ENCODE measurements at places on chromosomes 11 and 22.

- no peak for DNase-seq
These were observed 38.3 kb upstream of the NFAM1 start for GRCh38 chr22:42470366-42471082.

DNA sequence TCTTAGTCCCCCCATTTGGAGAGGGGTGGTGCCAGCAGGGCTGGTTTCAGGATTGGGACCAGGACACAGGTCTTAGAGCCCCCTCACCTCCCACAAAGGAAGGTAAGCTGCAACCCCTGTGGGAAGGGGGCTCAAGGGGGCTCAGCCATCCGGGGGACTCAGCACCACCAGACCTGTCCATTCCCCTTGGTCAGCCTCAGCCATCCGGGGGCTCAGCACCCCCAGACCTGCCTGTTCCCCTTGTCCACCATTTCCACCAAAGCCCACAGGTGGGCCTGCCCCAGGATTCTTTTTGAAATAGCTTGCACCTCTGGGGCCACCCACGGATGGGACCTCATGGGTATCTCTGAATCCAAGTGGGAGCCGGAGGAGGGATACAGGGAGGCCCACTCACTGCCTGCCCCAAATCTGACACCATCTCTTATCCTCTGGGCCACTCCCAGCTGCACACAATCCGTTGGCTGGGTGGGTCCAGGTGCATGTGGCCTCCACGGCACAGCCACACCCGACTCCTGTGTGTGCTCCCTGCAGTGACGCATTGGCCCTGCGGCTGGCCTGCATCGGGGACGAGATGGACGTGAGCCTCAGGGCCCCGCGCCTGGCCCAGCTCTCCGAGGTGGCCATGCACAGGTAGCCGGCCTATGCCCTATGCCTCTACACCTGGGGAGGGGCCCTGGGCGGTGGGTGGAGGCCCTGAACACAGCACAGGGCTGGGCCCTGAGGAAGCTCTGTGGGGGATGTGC, 15.9 kb downstream of the MCAT start:
- no peak for DNase-seq

DNA sequence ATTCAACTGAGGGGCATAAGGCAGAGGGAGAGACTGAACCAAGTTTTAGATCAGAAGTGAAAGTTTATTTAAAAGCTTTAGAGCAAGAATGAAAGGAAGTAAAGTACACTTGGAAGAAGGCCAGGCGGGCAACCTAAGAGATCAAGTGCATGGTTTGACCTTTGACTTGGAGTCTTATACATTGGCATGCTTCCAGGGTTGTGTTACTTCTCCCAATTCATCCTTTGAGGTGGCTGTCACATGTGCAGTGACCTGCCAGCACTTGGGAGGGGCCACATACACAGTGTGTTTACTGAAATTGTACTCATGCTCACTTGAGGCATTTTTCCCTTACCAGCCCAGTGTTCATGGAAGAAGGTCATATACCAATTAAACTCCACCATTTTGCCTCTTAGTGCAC, 30.4 kb downstream of the CYP2R1 start:
- no peak for DNase-seq

GRCh38 chr11:110160016-110160415, 66.8 kb downstream of the ZC3H12C start:
- no peak for DNase-seq

- peak; percentile 37 for DNase-seq
These were observed 4.5 kb downstream of the LMNTD2 start for GRCh38 chr11:555780-556661.

DNA sequence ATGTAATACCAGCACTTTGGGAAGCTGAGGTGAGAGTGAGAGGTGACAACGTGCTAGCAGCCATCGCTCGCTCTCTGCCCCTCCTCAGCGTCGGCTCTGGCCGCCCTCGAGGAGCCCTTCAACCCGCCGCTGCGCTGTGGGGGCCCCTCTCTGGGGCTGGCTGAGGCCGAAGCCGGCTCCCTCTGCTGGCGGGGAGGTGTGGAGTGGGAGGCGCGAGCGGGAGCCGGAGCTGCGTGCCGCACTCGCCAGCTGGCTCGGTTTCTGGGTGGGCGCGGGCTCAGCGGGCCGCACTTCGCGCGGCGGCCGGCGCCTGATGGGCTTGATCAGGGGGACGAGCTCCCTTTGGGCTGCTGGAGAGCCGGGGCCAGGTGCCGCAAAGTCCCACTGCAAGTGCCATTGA, 98.9 kb upstream of the UBASH3B start:
- peak; percentile 18 for DNase-seq

DNA sequence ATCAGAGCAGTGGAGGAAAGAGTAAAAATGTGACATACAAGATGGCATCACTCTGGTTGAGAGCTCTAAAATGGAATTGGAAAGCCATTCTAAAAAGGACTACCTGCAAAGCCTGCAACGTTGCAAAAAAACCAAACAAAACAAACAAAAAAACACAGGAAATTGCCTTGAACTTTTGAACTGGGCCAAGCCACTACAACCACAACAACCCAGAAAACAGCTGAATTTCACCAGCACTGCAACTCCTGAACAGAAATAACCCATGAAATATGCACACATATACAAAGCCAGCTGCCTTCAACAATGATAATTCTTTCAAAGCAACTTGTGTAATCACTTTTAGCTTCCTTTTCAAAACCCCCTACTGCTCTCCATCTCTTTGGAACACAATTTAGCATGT, 326.6 kb upstream of the LRRC4C start:
- DNase-seq: no peak

DNA sequence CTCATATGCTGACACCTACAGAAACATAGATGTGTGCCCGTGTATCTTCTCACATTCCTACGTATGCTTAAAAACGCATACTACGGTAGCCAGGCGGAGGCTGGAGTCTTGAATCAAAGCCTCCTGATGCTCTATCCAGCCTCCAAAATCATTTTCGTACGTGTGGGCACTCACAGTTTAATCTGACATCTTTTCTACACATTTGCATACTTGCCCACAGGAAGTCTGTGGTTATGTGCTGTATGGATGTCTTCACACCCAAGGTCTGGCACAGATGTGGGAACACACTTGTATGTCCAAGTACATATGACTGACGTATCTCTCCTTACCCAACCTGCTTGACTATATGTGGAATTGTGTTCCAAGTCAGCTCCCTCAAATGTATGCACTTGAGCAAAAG, 561.8 kb upstream of the CADM1 start:
- no peak for DNase-seq

DNA sequence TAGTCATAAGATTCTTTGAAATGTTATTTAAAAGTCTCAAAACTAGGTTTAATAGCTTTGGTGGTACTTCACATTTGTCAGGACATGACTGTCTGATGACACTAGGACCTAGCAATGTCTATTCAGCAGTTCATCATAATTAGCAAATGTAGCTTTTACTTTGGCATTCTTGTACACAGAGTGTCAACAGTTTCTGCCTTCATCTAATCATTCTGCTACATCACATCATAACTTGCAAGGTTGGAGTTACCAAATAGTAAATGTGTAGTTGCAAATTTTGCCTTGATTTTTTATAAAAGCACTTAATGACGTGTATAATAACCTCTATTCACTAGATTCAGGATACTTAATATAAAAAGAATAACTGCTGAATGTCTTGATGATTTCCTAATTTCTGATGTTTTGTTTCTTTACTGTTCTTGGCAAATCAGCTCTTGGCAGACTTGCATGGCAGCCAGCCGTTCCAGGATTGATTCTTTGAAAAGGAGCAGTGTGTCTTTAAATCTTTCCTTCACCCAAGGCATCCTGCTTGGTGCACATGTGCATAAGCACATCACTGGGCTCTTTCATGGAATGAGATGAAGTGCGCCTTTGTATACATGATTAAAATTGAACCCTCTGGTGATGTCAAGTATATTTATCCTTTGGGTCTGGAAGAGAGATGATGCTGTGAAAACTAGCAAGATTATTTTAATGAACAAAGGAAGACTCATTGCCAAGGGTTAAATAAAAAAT, 12.2 kb downstream of the FBXO7 start:
- DNase-seq: no peak

- DNase-seq: no peak
These were observed 20.9 kb upstream of the MPPED1 start for GRCh38 chr22:43390872-43391271.

DNA sequence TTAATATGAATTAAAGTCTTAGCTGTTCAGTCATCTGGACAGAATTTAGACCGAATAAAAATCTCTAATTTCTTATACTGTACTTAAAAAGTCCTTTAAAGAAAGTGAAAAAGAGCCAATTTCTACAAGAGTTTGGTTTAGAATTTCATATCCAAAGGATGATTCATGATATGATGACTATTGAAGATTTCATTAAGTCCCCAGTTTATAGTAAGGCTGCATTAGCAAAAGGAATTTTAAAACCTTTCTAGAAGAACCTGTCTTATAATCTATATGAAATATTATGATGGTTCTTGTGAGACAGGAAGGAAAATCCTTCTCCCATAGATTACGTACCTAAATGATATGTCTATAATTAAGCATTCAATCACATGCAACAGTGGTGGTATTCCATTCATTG, 34.8 kb downstream of the TSG101 start:
- no peak for DNase-seq

DNA sequence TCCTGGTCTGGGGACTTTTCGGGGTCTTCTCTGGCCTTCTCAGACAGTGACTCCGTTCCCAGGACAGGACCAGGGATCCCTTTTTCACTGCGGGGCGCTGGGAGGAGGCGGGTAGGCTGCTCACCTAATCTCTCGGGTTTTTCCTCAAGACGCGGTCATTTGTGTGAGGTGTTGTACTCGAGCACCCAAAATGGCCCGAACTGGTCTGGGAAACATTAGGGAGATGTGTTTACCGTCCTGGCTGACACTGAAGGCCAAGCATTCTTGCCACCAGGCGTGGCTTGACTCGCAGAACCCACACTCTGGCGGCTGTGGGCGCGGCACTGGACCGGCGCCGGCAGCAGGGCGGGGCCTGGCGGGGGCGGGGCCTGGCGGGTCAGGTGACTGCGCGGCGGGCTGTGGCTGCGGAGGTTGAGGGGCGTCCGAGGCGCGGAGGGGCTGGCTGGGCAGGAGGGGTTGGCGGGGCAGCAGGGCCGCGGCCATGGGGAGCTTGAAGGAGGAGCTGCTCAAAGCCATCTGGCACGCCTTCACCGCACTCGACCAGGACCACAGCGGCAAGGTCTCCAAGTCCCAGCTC, at the start of gene SWAP70:
Gene SWAP70, plus strand, starts transcription at position 379 of the 577 bp plus-strand sequence. Its CDS starts 103 bp downstream, at position 482.
- peak; percentile 88 for DNase-seq

GRCh38 chr11:125842321-125842948, 9.3 kb downstream of the PATE4 start:
- DNase-seq: peak; percentile 41

- peak; percentile 39 for DNase-seq
These were observed 37.0 kb downstream of the OSBP2 start for GRCh38 chr22:30731658-30732057.

GRCh38 chr11:3123761-3124733, 41.1 kb downstream of the OSBPL5 start:
- peak; percentile 81 for DNase-seq

GRCh38 chr22:30196141-30196879, 50.2 kb downstream of the LIF start:
- DNase-seq: peak; percentile 94

DNA sequence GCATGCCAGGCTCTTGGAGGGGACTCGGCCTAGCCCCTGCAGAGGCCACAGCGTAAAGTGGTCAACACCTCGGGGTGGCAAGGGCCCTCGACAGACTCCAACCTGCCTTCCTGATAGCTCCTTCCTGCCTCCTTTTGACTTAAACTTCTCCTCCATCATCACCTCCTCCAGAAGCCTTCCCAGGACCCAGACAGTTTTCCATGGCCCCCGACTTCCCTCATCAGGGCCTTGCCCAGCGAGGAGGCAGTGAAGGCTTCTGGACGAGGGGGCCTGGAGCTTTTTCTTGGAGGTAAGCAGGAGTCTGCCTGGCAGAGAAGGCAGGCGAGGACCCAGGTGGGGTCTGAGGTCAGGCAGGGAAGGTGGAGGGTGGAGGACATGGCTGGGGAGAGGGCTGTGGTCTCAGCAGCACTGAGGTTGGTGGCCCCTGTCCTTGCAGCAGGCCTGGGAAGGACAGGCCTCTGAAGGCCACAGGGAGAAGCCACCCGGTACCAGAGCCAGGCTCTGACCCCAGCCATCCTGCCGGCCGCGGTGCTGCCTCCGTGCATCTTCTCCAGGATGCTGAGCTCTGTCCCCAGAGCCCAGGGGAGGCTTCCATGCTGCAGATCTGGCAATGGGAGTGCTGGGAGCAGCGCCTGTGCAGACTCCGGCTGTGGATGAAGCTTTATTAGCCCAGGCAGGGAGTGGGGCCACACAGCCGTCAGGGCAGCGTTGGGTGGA, 81.4 kb downstream of the WNT7B start:
- no peak for DNase-seq

GRCh38 chr11:45771566-45772448, 33.1 kb upstream of the SLC35C1 start:
- DNase-seq: peak; percentile 92

DNA sequence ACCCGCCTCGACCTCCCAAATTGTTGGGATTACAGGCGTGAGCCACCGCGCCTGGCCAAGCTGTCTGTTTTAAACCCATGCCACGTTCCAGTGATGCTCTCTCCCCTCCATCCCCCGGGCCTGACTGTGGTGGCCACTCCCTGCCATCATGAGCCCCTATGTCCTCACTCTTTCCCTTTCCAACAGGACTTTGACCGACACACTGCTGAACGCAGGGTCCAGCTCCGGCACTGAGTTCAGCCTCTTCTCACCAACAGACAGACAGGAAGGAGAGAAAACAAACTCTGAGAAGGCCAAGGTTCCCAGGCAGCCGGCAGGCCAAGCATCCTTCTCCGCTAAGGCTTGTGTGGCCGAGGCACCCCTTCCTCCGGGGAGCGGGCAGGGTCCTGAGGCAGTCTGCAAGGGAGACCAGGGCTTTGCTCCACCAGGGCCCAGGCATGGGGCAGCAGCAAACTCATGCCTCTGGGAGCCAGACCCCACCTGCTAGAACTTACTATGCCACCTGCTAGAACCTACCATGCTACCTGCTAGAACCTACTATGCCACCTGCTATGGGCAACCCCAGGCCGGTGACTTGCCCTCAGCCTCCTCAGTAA, 152.7 kb downstream of the CRYBB2 start:
- DNase-seq: no peak

DNA sequence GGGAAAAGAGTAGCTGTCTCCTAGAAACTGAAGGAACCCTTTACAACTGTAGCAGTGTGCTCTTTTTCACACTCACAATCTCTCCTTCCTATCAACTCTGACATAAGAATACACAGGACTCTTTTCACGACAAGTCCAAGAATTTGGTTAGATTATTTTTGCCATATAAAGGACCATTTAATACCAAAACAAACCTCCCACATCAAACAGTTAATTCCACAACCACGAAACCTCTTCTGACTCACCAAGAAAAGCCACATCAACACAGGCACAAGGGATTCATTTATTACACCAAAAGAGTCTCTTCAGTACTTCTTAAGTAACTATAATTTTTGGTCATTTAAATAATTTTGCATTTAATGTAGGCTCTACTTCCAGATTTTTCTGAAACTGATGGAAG, 222.6 kb upstream of the PITPNB start:
- DNase-seq: no peak

- no peak for DNase-seq
These were observed 15.0 kb downstream of the DENND5A start for GRCh38 chr11:9250139-9250582.

- peak; percentile 72 for DNase-seq
These were observed 14.0 kb downstream of the PSMD13 start for GRCh38 chr11:250740-251299.

GRCh38 chr11:111081021-111081511, 164.5 kb upstream of the POU2AF2 start:
- no peak for DNase-seq

- peak; percentile 88 for DNase-seq
These were observed 35.5 kb downstream of the PIWIL4 start for GRCh38 chr11:94602430-94603372.

Measured in suppressor macrophage (primary cell).